Activated T-cell treated with anti-CD3 and anti-CD28 coated beads, Interleukin-2, amount 50 U/mL, for 72 hours (primary cell): ENCODE measurements at places on chromosomes 1 and 21.

DNA sequence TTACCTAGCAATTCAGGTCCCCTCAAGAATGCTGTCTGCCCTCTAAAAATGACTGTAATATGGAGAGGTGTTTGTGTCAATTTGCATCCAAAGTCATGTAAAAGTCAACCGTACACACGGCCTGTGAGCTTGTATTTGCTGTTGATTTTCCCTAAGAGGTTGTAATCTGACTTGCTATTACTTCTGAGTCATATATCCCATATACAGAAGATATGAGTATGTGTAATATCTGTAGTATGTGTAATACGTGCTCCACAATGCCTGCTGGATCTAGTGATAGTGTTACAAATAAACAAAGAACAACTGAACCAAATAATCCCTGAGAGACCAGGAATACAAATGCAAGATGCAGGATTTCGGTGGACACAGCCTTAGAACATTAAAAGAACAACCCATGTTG, 1.4 kb upstream of the KCNJ6 start:
- no peak overlapping the region for H3K4me3 ChIP-seq
- no peak for DNase-seq
- peaks cover 3% of the 10 kb centered on the region for H3K36me3 ChIP-seq
- H3K4me1 ChIP-seq: peaks cover 13% of the 10 kb centered on the region
- peaks cover 78% of the 10 kb centered on the region for H3K27me3 ChIP-seq

GRCh38 chr21:25564349-25564948, 42.8 kb downstream of the MRPL39 start:
- H3K36me3 ChIP-seq: peaks cover 59% of the 10 kb centered on the region
- H3K4me1 ChIP-seq: peaks cover 76% of the 10 kb centered on the region
- peak overlapping the region; percentile 88 for H3K4me3 ChIP-seq
- DNase-seq: no peak

DNA sequence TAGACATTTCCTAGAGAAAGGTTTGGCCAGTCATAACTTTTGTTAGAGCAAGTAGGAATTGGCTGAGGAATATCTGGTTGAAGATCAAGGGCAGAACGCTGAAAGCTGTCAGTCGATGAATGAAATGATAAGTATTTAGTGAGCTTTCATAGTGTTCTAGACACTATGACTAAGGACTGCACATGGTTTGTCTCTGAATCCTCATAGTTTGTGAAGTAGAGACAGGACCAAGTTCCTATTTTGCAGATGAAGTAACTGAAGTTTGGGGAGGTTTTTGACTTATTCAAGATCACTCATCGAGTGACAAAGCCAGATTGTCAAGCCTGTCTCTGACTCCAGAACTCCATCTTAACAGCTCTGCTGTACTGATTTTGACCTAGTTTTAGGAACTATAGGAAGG, 4.7 kb downstream of the ELOA start:
- peak overlapping the region; percentile 64 for H3K27ac ChIP-seq
- H3K36me3 ChIP-seq: peaks cover 27% of the 10 kb centered on the region
- H3K4me1 ChIP-seq: peaks cover 48% of the 10 kb centered on the region
- H3K4me3 ChIP-seq: no peak overlapping the region

GRCh38 chr1:211336775-211337174, 10.1 kb downstream of the TRAF5 start:
- no peaks in the 10 kb centered on the region for H3K36me3 ChIP-seq
- H3K27me3 ChIP-seq: no peaks in the 10 kb centered on the region
- no peak for DNase-seq
- peak overlapping the region; percentile 77 for H3K4me3 ChIP-seq
- peaks cover 86% of the 10 kb centered on the region for H3K4me1 ChIP-seq

- H3K4me1 ChIP-seq: no peaks in the 10 kb centered on the region
- no peak for DNase-seq
- H3K27me3 ChIP-seq: no peaks in the 10 kb centered on the region
- no peak overlapping the region for H3K27ac ChIP-seq
- peaks cover 1% of the 10 kb centered on the region for H3K36me3 ChIP-seq
Observed at GRCh38 chr21:28642891-28643290, 349.8 kb downstream of the LTN1 start.

DNA sequence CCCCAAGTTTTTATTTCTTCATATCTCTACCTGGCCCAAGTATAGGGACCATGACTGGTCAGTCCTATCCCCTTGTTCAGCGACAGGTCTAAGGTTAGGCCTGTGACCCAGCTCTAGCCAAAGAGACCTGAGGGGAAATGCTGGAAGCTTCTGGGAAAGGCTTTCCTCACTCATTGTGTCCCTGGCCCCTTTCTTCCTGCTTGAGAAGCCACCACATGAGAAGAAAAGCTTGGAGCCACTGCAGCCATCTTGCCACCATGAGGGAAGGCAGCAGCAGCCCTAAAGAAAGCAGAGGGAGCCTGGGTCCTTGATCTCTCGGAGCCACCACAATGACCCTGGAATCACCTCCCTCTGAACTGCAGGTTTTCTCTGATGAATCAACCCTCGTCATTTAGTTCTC, 43.4 kb downstream of the ATF3 start:
- no peaks in the 10 kb centered on the region for H3K36me3 ChIP-seq
- H3K27me3 ChIP-seq: peaks cover 12% of the 10 kb centered on the region
- no peak for DNase-seq
- H3K27ac ChIP-seq: no peak overlapping the region
- no peak overlapping the region for H3K4me3 ChIP-seq

GRCh38 chr21:38661889-38662568, 143.7 kb upstream of the ETS2 start:
- H3K4me1 ChIP-seq: peaks cover 11% of the 10 kb centered on the region
- peaks cover 73% of the 10 kb centered on the region for H3K27me3 ChIP-seq
- H3K36me3 ChIP-seq: peaks cover 2% of the 10 kb centered on the region
- no peak overlapping the region for H3K4me3 ChIP-seq
- no peak overlapping the region for H3K27ac ChIP-seq
- no peak for DNase-seq

- DNase-seq: peak; percentile 80
- peaks cover 10% of the 10 kb centered on the region for H3K4me1 ChIP-seq
- no peak overlapping the region for H3K4me3 ChIP-seq
- no peaks in the 10 kb centered on the region for H3K36me3 ChIP-seq
Observed at GRCh38 chr1:36187800-36188593, 32.0 kb downstream of the MAP7D1 start.

GRCh38 chr1:99727575-99728185, 38.8 kb downstream of the FRRS1 start:
- peaks cover 4% of the 10 kb centered on the region for H3K4me1 ChIP-seq
- no peaks in the 10 kb centered on the region for H3K27me3 ChIP-seq
- no peak for DNase-seq
- H3K27ac ChIP-seq: no peak overlapping the region

DNA sequence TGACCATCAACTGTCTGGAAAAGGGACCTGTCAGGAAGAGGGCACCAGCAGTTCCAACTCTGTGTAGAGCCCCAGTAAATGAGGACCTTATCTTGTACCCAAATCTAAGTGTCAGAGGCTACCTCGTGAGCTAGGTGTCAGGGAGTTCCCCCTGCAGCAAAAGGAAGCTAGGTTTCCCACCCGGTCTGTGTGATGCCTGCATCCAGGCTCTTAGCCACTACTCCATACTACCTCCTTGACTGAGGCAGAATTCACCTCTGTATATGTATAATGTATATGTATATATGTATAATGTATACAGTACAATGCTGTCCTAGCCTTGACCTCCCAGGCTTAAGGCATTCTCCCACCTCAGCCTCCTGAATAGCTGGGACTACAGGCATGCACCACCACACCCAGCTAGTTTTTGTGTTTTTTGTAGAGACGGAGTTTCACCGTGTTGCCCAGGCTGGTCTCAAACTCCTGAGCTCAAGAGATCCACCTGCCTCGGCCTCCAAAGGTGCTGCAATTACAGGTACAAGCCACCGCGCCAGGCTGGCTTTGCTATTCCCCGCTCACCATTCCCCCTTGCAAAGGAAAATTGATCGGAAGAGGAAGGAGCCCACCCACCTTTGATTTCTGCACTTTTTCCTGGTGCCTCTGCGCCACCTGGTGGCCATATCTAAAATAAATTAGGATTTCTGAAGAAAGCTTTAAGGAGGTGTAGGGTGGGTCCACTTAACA, 15.7 kb upstream of the LUZP1 start:
- H3K27ac ChIP-seq: no peak overlapping the region
- peak overlapping the region; percentile 76 for H3K4me3 ChIP-seq
- H3K4me1 ChIP-seq: peaks cover 11% of the 10 kb centered on the region
- H3K27me3 ChIP-seq: peaks cover 23% of the 10 kb centered on the region

GRCh38 chr21:27831816-27832569, 865.1 kb upstream of the ADAMTS5 start:
- no peak overlapping the region for H3K27ac ChIP-seq
- no peaks in the 10 kb centered on the region for H3K36me3 ChIP-seq
- no peaks in the 10 kb centered on the region for H3K27me3 ChIP-seq
- DNase-seq: no peak

- H3K4me3 ChIP-seq: no peak overlapping the region
- peak; percentile 64 for DNase-seq
- H3K27ac ChIP-seq: no peak overlapping the region
- H3K36me3 ChIP-seq: no peaks in the 10 kb centered on the region
- H3K4me1 ChIP-seq: peaks cover 10% of the 10 kb centered on the region
Observed at GRCh38 chr1:64956733-64957441, 9.5 kb downstream of the JAK1 start.

DNA sequence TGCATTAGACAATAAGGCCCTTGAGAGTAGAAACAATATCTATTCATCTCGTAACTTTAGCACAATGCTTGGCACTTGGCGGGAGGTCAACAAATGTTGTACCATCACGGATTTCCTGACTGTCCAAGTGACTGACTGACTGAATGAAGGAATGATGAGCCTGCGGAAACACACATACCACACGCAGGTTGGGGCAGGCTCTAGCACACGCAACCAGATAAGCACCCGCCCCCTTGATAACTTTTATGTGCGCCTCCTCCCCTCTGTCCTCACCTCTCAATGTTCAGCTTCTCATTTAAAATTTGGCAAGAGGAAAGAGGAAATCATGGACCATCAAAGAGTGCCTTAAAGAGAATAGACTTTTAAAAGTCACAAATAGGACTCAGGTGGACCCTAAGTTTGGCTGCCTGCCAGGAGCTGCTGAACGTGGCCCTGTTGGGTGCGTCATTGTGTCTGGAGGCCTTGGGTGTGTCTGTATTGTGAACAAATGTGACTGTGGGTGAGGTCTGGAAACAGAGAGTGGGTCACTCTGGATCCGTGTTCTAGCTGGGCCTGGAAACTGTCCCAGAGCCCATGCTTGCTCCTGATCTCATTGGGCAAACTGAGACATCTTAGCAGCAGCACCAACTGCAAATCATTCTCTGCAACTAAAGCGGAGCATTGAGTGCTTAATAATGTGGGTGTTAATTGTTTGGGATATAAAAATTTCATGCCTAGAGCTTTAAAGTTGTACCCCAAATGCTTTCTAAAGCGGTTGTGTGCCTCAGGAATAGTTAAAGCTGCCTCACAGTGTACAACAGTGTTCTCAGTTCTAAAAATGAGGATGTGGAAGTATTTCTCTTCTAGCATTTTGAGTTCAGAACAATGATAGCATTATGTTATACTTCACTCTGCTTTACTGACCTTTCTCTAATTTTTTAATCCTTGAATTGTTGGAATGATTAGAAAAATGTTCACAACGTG, 47.6 kb upstream of the ABCG1 start:
- H3K4me1 ChIP-seq: peaks cover 4% of the 10 kb centered on the region
- H3K36me3 ChIP-seq: no peaks in the 10 kb centered on the region
- H3K4me3 ChIP-seq: no peak overlapping the region
- no peaks in the 10 kb centered on the region for H3K27me3 ChIP-seq

GRCh38 chr1:61370913-61371279, 288.5 kb downstream of the NFIA start:
- H3K4me3 ChIP-seq: no peak overlapping the region
- no peaks in the 10 kb centered on the region for H3K36me3 ChIP-seq
- no peaks in the 10 kb centered on the region for H3K27me3 ChIP-seq
- DNase-seq: no peak
- H3K4me1 ChIP-seq: no peaks in the 10 kb centered on the region

- H3K27ac ChIP-seq: no peak overlapping the region
- H3K4me1 ChIP-seq: peaks cover 9% of the 10 kb centered on the region
- H3K36me3 ChIP-seq: peaks cover 2% of the 10 kb centered on the region
- H3K27me3 ChIP-seq: no peaks in the 10 kb centered on the region
- DNase-seq: no peak
- peak overlapping the region; percentile 22 for H3K4me3 ChIP-seq
Observed at GRCh38 chr1:246513619-246514343, 6.7 kb upstream of the SMYD3 start.

GRCh38 chr1:103146166-103146565, 37.8 kb upstream of the COL11A1 start:
- H3K36me3 ChIP-seq: no peaks in the 10 kb centered on the region
- no peaks in the 10 kb centered on the region for H3K4me1 ChIP-seq
- no peak overlapping the region for H3K27ac ChIP-seq
- no peak overlapping the region for H3K4me3 ChIP-seq
- DNase-seq: no peak

DNA sequence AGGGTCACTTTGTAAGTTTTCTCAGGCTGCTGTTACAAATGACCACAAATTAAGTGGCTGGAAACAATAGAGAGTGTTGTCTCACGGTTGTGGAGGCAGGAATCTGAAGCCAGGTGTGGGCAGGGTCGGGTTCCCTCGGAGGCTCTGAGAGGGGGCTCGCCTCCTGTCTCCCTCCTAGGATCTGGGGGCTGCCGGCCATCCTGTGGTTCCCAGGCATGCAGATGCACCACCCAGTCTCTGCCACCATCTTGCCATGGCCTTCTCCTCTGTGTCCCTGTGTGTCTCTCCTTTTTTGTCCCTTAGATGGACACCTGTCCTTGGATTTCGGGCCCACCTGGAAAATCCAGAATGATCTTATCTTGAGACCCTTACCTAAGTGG, 4.8 kb downstream of the TP73 start:
- H3K36me3 ChIP-seq: no peaks in the 10 kb centered on the region
- peaks cover 32% of the 10 kb centered on the region for H3K27me3 ChIP-seq
- H3K4me3 ChIP-seq: no peak overlapping the region
- no peak overlapping the region for H3K27ac ChIP-seq

DNA sequence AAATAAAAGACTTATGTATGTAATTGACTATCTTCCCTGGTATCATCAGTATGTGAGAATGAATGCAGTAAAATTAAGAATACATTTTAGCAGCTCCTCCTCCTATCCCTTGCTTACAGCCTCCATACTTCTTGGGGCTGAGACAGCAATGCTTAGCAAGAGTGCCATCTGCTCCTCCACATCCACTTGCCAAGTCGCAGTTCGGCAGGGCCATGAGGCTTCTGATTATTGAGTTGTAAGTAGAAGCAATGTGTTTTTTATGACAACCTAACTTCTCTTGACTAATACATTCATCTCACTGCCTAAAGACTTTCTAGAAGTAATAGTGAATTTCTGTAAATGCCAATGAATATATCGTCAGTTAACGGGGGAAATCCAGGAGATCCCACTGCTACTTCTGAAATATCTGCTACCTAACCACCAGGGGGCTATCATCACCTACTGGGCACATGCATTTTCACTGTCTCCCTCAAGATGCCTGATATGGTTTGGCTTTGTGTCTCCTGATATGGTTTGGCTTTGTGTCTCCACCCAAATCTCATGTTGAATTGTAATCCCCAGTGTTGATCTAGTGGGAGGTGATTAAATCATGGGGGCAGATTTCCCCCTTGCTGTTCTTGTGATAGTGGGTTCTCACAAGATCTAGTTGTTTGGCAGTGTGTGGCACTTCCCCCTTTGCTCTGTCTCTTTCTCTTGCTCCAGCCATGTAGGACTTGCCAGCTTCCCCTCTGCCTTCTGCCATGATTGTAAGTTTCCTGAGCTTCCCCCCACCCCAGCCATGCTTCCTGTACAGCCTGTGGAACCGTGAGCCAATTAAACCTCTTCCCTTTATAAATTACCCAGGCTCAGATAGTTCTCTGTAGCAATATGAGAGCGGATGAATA, 59.6 kb downstream of the EXTL2 start:
- H3K4me3 ChIP-seq: no peak overlapping the region
- no peaks in the 10 kb centered on the region for H3K27me3 ChIP-seq
- no peaks in the 10 kb centered on the region for H3K36me3 ChIP-seq
- H3K27ac ChIP-seq: no peak overlapping the region
- DNase-seq: no peak
